Tibial nerve (tissue), 4 donors: ENCODE measurements at places on chromosomes 16 and 17.

GRCh38 chr17:57370037-57370581 lies 113.8 kb downstream of the MSI2 start:
- no peak for DNase-seq

DNA sequence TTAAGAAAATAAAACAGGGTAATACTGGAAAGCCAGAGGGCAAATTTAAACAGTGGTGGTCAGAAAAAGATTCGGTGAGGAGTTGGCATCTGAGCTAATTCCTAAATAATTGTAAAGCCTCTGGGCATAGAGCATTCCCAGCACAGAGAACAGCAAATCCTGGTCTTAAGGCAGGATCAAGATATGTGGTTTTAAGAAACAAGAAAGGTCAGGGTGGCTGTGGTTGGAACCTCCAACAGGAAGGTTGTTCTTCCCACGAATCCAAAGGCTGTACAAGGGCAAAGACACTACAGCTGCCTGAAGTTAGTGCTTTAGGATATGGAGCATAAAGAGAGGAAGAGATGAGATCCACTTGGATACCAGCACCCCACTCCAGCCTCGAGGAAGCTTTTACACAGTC lies 114.6 kb downstream of the ZNF18 start:
- DNase-seq = no peak

DNA sequence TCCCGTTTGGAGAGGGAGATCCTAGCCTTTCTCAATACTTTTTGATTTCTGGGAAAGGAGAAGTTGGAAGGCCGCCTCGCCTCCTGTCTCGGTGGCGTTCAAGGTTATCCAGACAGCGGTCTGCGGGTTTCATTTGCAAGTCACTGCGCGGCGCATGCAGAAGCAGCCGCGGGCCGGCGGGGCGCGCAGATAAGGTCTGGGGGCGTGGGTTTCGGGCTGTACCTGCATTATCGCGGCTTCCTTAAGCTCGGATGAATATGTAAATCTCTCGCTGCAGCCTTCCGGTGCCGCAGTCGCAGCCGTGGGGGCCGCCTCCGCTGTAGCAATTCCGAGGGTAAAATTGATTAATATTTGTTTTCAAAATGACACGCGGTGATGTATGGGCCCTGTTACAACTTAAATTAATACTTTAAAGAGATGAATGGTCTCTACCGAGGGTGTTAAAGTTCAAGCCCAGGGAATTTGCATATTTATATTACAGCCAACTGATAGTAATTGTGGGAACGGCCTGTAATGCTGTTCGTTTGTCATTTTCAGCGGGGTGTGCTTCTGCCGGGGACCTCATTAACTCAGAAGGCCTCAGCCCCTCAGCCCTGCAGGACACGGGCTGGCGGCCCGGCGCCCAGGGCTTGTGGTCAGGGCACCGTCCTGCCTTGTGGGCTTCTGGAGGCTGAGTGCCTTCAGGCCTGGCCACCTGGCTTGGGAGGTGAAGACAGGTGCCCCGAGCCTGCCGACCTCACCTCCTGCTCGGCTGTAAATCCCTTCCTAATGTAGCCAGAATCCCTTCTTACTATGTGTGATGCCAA lies 99.4 kb downstream of the CYLD start:
- DNase-seq = no peak

DNA sequence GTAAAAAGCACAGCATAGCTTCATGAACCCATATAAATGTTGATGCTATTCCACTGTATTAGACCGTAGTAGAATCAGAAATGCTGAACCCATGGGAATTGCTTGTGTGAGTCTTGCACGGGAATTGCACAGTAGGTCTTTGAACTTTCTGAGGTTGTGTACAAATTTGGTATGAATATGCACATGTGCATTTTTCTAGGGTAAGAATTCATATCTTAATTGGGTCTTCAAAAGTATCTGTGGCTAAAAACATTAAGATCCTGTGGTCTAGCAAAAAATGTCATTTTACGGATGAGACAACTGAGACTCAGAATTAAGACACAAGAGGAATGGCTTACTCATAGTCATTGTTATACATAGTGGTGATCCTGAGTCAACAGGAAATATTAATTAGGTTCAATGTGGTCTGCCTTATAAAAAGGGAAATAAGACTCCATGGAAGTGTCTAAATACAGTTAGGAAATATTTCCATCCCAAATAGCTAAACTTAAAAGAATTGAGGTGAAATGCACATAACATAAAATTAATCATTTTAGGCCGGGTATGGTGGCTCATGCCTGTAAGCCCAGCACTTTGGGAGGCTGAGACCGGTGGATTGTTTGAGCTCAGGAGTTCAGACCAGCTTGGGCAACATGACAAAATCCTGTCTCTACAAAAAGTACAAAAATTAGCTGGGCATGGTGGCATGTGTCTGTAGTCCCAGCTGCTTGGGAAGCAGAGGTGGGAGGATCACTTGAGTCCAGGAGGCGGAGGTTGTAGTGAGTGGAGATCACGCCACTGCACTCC lies 22.8 kb downstream of the TAOK1 start:
- no peak for DNase-seq

DNA sequence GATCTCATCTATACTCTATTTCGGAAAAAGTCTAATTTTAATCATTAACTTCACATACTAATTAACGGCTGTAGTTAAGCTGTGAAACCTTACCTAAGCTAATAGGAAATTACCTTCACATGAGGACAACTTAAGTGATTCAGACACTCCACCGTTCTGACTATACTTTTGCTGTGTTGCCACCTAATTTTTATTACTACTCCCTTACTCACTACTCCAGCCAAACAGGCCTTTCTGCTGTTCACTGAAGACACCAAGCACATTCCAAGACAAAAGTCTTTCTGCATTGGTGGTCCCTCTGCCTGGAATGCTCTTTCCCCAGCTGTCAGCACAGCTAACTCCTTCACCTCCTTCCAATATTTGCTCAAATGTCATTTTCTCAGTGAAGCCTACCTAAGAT lies 1.3 kb downstream of the CMTR2 start:
- DNase-seq = no peak

DNA sequence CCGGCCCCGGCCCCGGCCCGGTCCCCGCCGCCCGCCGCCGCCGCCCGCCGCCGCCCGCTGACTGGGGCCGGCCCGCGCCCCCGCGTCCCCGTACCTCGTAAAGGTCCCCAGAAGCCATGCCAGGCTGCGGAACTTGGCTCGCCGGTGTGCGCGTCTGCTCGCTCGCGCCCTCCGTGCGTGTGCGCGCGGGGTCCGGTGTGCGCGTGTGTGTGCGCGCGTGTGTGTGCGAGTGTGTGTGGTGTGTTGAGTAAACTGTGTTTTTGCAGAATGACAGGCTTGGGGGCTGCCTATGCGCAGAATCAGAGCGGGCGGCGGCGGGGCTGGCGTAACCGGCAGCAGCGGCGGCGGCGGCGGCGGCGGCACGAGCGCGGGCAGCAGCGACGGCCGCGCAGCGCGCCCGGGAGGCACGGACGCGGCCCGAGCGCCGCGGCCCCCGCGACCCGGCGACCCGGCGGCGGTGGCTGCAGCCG lies 307 bp downstream of the CDYL2 start:
- no peak for DNase-seq

GRCh38 chr16:1639860-1640259 lies 27.7 kb downstream of the CRAMP1 start:
- no peak for DNase-seq

DNA sequence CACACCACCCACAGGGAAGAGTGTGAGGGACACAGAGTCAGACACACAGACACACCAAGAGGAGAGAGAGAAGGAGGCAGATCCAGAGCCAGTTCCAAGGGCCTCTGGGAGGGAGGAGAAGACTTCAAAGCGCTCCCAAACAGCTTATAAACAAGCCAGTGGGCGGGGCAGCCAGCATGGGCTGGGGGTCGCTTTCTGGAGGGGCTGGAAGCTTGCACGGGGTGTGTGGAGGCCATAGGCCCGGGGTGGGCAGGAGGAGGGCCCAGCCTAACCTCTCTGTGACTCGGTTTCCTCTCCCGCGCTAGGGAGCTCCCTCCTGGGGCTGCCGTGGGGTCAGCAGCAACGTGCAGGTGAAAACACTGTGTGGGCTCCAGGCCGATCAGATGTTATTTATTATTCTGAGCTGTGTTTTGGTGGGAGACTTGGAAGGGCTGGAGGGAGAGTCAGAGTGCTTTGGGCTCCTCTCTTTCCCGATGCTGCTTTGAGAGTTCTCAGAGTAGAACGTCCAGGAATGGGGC lies 2.5 kb upstream of the WFIKKN2 start:
- DNase-seq = no peak
